K562 (cell line): ENCODE measurements at places on chromosomes 11 and 22. TPM values are rescaled to one million over a fixed set of nuclear protein-coding genes. Genes with fewer than 3 reads are reported as not detected.

- no peaks in the 10 kb centered on the region for H3K4me1 ChIP-seq
- H3K27me3 ChIP-seq: peaks cover 3% of the 10 kb centered on the region; the same call in 1 of the 3 replicates
- H3K36me3 ChIP-seq: no peaks in the 10 kb centered on the region
Measured at GRCh38 chr11:13287681-13288080, 10.1 kb downstream of the BMAL1 start.

DNA sequence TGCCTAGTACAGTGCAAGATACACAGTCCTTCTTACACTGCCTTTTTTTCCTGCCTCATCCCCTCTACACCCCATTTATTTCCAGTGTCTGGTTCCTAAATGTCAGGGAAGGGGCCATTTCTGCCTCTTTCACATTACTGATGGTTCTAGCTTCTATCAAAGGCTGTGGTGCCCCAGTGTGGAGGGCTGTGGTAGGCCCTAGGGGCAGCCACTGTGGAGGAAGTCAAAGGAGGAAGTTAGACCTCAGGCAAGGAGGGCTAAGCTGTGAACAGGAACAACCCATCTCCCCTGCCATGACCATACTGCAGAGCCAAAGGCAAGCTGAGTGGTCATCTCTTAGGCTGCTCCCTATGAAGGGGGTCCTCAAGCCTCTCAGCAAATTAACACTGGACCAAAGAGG is 81.9 kb upstream of the CRTAM start:
- H3K4me1 ChIP-seq: peaks cover 3% of the 10 kb centered on the region; the same call in 1 of the 2 replicates
- H3K36me3 ChIP-seq: no peaks in the 10 kb centered on the region
- DNase-seq: no peak
- H3K4me3 ChIP-seq: no peak overlapping the region
- H3K27me3 ChIP-seq: peaks cover 2% of the 10 kb centered on the region
- no peak overlapping the region for H3K27ac ChIP-seq

DNA sequence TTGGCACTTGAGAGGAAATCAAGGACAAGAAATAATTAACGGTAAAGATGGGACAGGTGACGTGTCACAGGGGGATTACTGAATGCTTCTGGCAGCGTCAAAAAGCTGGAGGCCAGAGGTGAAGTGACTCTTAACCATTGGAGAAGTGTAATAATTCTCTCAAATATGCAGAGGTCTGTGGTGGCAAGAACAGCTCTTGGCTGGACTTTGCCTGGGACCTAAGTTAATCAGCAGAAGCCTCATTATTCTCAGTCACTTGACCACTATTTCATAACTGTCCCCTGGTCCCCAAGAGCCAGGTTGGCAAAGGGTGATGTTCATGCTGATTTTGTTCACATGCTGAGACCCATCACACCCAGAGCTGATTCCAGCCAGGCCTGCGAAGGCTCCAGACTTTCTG is 72.9 kb downstream of the TIMP3 start:
- no peak overlapping the region for H3K4me3 ChIP-seq
- no peaks in the 10 kb centered on the region for H3K36me3 ChIP-seq
- H3K4me1 ChIP-seq: peaks cover 16% of the 10 kb centered on the region; the same call in 2 of the 3 replicates
- H3K27ac ChIP-seq: peak overlapping the region; percentile 45; the same call in 1 of the 3 replicates
- H3K27me3 ChIP-seq: no peaks in the 10 kb centered on the region
- no peak for DNase-seq

Gene GPHA2
- not detected in 2 replicates for total RNA-seq

Gene LRP4
- 0.35 and 0.60 TPM in 2 replicates for total RNA-seq

- no peak overlapping the region for H3K4me3 ChIP-seq
- no peak overlapping the region for H3K27ac ChIP-seq
- no peak for DNase-seq
- H3K27me3 ChIP-seq: no peaks in the 10 kb centered on the region
- H3K4me1 ChIP-seq: no peaks in the 10 kb centered on the region
Measured at GRCh38 chr22:42344361-42344905, 74.0 kb upstream of the TCF20 start.

Gene CDC42EP2
- total RNA-seq: 2.1 and 3.5 TPM in 2 replicates
